Activated naive CD8-positive, alpha-beta T cell treated with anti-CD3 and anti-CD28 coated beads, Interleukin-2, amount 10 ng/mL, durations not matched to agents 7 days and 5 days (primary cell): ENCODE measurements at places on chromosomes 12 and 14. TPM values are rescaled to one million over a fixed set of nuclear protein-coding genes. Genes with fewer than 3 reads are reported as not detected.

MYO1A gene
- total RNA-seq, result 1.2 TPM

MYF6 gene
- total RNA-seq, result not detected

DHH gene
- total RNA-seq, result 0.11 TPM

PHC1 gene
- 20.6 TPM for total RNA-seq

NOS1 gene
- total RNA-seq, result not detected

ADAM21 gene
- total RNA-seq, result not detected

EML1 gene
- 0.69 TPM for total RNA-seq

- DNase-seq, result no peak
Observed at GRCh38 chr14:101521978-101522377, 39.3 kb upstream of the DIO3 start.

GRCh38 chr14:79448960-79449359 lies 762.3 kb downstream of the DIO2 start:
- DNase-seq, result no peak

DNA sequence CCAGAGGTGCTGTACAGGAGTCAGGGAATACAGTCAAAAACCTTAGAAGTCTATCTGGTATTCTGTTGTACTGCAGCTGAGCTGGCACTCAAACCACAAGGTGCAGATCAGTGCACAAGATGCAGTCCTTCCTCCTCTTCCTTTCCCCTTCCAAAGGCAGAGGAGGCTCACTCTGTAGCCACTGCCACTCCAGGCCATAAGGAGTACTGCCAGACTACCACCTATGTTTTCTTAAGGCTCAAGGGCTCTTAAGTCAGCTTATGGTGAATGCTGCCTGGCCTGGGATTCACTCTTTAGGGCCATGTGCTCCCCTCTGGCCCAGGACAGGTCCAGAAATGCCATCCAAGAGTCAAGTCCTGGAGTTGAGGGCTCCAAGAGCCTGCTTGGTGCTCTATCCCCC lies 200.3 kb downstream of the CRADD start:
- no peak for DNase-seq

DNA sequence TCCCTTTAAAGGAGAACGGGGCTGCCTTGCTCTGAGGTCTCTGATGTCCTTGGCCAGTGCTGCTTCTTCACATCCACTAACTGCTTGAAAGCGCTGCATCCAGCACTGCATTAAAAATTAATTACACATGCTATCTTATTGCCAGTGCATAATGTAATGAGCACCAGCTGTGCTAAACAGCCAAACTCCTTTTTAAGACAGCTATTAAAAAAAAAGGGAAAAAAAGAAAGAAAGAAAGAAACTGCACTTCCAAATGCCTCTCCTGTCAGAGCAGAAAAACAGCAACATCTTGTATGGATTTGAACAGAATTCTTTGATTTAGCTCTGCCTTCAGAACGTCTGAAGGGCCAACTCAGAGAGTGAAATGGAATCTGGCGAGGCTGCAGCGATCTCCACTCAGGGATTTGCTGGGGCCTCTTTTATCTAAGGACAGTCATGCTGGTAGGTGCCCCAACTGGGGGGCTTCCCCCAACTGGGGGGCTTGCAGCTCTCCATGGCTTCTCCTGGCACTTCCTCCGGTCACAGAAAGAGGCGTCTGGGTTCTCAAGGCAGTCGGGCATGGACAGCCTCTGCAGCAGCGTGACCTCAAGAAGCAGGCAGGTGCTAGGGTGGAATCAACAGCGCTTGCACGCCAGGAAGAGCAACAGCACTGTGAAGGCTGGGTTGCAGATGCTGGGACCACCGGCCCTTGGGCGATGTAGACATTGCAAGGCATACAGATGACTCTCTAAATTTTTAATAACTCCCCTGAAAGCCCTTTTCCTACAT lies 46.4 kb downstream of the BCL11B start:
- no peak for DNase-seq

DNA sequence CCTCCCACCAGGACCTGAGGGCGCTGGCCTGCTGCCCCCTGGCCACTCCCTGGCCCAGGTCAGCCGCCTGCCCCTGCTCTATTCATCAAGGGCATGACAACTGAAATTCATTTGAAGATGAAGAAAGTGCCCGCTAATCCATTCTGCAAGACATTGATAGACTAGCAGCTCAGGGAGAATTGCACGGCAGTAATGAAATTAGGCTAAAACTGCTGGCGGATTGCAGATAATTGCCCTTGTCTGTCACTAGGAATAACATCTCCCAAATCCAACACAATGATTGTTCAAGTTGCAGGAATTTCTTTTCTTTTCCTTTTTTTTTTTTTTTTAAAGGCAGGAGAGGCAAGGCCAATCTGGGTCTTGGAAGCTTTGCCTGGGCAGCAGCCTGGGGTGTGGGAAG lies 44.5 kb downstream of the MVK start:
- no peak for DNase-seq

- no peak for DNase-seq
Observed at GRCh38 chr12:94460616-94460959, 921 bp upstream of the CEP83 start.

DNA sequence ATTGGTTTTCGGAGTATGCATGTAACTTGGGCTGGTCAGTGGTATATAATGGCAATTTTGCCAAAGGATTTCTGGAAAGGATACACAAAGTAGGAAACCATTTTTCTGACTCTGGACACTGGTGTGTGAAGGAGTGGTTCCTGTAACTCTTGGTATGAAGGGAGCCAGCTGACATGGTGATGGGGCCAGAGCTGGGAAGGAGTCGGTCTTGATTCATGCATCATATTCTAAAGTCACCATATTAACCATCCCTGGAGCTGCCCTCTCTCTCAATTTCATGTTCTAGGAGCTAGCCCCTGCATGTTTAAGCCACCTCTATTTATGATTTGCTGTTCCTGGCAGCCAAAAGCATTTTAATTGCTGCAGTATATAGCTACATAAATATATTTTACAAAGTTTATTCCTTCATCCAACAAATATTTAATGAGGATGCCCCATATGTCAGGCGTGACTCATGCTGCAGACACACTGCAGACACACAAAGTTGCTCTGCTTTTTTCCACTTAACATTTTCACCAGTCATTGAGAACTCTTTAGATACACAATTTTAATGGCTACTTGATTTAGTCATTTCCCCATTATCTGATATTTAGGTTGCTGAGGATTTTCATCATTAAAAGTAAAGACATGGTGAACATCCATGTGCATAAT lies 78.7 kb upstream of the PSMC1 start:
- no peak for DNase-seq

GRCh38 chr14:93533842-93534241 lies 103.1 kb downstream of the UNC79 start:
- no peak for DNase-seq

DNA sequence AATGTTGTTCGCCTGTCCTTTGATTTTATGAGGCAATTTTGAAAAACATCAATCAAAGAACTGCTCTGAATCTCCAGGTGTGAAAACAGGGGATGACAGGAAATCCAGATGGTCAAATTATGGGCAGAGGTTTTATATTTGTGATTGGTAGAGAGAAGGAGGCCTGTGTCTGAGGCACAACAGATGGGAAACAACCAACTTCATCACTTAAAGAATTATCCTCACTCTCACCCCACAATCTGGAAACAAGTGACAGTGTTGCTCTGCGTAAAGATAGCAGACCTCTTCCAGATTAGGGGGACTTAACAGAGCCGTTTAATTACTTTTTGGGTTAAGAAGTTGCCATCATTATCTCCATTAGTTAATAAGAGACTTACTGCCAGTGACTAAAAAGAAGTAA lies 64.1 kb upstream of the EGLN3 start:
- DNase-seq, result no peak

DNA sequence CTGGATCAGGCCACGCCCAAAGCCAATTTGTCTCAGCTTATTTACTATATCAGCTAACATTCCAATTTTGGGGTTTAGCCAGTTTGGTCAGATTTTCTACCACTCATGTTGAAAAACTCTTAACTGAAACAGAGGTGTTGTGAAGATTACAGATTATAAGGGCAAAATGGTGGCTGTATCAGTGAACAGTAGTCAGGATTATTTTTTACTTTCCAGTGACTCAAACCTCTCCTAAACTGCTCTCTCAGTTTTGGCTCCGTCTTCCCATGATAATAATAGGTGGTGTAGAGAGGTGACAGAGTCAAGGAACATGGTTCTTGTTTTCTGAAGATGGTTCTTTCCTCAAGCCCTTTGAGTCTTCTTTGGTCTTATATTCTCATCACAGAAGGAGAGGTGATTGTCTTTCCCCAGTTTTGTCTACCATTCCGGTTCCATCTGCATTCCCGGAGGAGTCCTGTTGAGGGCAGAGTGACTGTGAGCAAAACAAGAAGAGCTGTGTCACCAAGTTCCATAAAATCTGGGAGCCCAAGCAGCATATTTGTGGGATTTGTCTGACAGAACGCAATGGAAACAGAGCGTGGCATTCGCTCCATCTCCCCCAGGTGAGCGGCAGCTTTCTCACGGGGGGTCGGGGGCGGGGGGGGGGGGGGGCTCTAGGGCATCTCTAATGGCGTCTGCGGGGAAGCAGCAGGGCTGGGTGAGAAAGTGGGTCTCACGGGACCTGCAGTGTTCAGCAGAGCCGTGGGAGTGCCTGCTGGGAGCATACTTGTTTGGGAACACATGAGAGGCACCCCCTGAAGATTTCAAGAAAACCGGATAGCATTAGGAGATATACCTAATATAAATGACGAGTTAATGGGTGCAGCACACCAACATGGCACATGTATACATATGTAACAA lies 59.1 kb downstream of the TBC1D30 start:
- no peak for DNase-seq

DNA sequence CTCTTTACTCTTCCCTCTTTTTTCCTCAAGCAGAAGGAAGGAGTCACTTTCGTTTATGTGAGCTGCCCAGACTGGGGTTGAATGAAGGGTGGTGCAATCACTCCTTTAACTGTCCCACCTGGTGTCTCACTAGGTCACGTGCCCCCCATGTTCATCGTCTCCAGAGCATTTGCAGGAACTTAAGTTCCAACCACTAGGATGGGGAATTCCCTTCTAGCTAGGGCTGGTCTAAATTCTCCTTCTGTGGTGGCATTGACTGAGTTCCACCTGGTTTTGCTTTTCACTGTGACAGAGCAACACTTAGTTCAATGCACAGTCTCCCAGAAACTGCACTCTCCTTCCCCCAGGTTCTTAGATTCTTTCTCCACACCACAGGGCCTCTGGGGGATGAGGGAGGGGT lies 9.5 kb downstream of the FANCM start:
- DNase-seq, result no peak

GRCh38 chr12:40752011-40752410 lies 59.8 kb downstream of the CNTN1 start:
- DNase-seq, result no peak
